ENCODE measurements at places on chromosomes 2 and 18.

DNA sequence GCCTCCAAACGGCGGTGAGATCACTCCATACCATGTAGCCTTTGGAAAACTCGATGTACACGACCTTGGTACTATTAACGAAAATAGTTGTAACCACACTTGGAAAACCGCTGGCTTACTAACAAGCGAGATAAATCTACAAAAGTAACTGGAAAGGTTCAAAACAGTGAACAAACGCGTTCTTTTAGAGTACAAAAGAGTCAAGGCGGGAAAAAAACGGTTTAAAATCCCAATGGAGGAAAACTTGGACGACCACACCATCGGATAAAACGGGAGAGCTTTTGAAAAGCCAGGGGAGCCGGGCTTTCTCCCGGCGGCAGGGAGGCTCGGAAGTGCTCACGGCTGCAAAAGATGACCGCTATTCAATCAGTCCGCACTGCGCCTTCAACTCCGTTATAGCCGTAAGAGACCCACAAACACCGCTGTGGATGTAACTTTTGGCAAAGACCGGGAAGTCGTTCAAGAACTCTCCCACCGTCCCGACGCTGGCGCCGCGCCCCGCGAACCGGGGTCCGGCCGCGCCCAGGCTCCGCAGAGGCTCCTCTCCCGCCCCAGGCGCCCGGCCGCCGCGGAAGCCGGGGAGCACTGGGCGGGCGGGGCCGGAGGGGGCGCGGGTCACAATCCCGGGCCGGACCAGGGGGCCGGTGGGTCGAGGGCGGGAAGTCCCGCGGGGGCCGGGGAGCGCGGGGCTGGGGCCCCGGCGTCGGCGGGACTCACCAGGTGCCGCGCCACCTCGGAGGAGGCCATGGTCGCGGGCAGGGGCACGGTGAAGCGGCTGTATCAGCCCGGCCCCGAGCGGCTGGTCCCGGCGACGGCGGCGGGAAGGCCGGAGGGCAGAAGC lies 465 bp downstream of the SEPTIN10 start:
- no peak for DNase-seq

DNA sequence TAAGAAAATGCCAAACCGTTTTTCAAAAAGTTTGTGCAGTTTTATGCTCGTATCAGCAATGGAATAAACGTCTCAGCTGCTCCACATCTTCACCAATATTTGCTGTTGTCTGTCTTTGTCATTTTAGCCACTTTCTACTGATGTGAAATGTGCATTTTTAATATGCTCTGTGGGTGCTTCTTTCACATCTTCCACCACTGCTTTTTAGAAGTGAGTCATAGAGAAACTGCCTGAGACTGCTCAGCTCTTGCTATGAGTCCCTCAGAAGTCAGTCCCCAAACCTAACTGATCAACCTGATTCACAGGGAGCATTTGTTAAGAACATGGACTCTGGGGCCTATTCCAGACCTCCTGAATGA lies 41.0 kb upstream of the EPC2 start:
- no peak for DNase-seq

DNA sequence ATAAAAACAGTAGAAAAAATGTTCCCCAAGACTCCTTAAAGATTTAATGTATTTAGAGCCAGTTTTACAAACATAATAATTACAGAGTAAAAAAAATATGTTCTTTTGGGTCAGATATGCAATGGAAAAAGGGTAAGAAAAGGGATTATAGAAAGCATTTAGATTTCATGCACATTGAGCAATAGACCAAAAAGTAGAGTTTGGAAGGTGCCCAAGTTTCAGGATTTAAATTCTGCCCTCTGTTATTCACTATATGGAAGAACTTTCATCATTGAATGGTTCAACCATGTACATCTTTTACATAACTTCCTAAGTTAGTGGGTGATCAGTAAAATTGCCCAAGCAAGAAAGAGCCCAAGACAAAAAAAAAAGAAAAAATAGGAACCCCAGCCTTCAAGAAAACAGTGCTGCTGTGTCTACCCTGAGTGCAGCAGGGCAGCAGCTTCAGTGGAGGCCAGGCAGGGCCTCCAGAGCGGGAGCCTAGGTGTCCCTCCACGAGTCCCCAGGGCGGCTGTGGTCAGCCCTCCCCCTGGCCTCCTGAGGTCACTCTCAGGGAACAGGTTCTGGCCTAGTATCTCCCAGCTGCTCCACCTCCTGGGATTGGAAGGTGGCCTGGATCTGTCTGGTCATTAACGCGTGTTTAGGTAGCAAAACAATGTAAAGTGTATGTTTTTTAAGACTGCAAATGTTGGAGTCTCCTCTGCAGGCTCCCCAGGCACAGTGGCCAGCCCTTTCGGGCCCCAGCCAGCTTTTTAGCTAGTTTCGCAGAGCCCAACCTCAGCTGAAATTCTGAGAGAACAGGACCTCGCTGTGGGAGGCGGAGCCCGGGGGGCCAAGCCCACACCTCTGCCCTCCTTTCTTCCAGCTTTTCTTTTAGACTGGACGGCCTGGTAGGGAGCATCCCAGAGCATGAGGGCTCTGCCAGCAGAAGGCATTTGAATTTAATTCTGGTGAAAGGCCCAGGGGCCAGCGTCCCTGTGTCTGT lies 77.3 kb downstream of the TEX51 start:
- no peak for DNase-seq

DNA sequence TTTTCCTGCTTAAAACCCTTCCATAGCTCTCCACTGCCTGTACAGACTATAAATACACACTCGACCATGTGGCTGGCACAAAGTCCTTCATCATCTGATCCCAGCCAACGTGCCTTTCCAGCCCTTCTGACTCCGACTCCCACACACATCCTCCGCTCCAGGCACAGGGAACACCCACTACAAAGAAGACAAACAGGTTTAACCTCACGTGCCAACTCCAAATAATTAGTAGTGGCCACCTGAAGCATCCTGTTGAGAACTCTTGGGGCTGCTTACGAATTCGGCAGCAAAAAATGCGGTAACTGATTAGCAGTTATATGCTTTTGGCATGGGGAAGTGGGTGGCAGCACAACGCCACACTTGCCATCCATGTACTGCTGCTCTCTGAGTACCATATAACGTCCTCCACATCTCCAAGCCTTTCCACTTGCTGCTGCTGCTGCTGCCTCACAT lies 12.1 kb downstream of the SPIRE1 start:
- no peak for DNase-seq

GRCh38 chr2:235860111-235860510 lies 308.1 kb downstream of the GBX2 start:
- no peak for DNase-seq

Measured in activated CD4-positive, CD25-positive, alpha-beta regulatory T cell (primary cell).